ENCODE measurements at places on chromosomes 5 and 9. TPM values are rescaled to one million over a fixed set of nuclear protein-coding genes. Genes with fewer than 3 reads are reported as not detected.

The FBXW2 gene
- 87.9 TPM for total RNA-seq

The FAM221B gene
- not detected for total RNA-seq

The CDH10 gene
- total RNA-seq = not detected

The IL7R gene
- total RNA-seq = 64.1 TPM

The ITGA2 gene
- total RNA-seq = 3.5 TPM

DNA sequence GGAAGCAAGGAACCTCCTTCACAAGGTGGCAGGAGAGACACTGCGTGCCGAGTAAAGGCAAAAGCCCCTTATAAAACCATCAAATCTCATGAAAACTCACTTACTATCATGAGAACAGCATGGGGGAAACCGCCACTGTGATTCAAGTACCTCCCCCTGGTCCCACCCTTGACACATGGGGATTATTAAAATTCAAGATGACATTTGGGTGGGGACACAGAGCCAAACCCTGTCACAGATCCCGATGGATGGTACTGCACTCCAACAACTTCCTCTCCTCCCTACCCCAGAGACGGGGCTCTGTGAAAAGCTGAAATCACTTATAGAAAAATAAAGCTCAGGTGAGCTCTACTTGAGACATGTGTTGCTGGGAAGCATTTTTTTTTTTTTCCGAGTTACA, 10.3 kb upstream of the ADCY2 start:
- no peak for DNase-seq

GRCh38 chr5:159249158-159249557, 13.9 kb upstream of the UBLCP1 start:
- DNase-seq = no peak
